ENCODE measurements at places on chromosomes 11 and 22.

DNA sequence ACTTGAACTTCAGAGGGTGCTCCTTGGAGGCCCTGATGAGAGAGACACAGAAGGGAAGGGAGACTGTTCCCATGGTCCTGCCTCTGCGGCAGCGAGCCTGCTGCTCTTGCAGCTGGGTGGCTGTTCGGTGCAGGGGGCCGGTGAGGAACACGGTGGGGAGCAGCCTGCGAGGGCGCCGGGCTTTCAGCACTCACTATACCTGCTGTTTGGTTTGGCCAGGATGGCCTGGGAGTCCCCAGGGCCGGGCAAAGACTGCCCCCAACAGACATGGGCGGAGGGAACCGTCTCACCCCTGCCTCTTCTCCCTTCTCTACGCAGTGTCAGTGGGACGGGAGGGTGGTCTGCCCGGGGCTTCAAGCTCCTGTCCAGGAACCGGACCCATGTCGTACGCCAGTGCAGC lies 58.0 kb upstream of the PRODH start:
- no peak for DNase-seq

- no peak for DNase-seq
These were observed 138.9 kb upstream of the MTNR1B start for GRCh38 chr11:92830377-92831155.

DNA sequence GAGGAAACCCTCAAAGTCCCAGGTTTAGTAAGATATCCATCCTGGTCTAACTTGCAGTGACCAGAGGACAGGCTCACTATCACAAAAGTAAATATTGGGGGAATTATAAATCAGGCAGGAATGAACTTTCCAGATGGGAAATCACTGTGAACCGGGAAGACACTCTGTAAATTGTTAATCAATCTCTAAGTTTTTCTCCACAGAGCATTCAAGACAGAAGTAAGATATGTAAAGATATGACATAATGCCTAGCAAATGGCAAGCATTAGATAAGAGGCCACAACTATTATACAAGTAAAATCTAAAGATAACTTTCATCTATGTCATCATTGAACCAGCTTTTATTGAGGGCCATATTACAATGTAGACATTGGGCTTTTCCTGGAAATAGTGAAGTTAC lies 35.3 kb upstream of the LRRC4C start:
- no peak for DNase-seq

DNA sequence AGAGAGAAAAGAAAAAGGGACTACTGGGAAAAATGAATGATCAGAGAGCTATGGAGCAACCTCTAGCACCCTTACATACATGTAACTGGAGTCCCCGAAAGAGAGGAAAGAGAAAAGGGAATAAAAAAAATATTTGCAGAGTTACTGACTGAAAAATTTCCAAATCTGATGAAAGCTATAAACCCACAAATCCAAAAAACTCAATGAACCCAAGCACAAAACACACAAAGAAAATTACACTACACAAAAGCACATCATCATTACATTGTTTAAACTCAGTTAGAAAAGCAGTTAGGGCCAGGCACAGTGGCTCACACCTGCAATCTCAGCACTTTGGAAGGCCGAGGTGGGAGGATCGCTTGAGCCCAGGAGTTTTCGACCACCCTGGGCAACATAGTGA lies 6.7 kb downstream of the VPS37C start:
- DNase-seq, result no peak

GRCh38 chr11:20584093-20584774 lies 15.2 kb upstream of the SLC6A5 start:
- DNase-seq, result no peak

DNA sequence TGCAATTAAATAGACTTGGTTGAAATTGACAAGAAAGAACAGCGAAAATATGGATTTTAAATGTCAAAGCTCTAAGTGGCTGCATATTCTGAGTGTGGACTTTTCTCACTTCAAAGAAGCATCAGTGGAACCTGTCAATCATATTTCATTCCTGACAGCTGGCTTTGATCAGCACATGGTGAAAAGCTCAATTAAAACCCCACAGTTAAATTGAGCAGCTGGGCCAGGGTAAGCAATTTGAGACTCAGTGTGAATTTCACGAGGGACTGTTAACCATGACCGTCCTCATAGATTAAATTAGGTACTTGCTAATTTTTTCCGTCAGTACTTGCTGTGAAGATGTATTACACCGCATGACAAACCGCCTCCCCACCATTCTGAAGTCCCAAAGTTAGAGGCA lies 11.0 kb upstream of the OR10D3 start:
- DNase-seq, result no peak

DNA sequence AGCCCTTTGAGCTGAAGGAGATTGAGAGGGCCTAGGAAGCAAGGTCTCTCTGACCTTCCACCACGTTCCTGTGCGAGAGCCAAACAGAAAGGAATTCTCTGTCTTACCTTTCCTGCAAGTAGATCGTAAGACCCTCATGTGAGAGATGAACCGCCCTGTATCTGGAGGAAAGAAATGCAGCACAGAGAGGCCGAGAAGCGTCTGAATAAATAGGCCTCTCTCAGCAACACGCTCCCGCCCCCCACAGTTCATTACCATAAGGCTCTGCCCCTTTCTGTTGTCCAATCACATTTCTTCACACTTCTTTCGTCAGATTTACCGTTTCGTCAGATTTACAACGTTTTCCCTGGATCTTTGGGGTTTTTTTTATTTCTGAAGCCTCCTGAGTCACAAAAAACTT lies 90.3 kb downstream of the BLID start:
- DNase-seq, result no peak

DNA sequence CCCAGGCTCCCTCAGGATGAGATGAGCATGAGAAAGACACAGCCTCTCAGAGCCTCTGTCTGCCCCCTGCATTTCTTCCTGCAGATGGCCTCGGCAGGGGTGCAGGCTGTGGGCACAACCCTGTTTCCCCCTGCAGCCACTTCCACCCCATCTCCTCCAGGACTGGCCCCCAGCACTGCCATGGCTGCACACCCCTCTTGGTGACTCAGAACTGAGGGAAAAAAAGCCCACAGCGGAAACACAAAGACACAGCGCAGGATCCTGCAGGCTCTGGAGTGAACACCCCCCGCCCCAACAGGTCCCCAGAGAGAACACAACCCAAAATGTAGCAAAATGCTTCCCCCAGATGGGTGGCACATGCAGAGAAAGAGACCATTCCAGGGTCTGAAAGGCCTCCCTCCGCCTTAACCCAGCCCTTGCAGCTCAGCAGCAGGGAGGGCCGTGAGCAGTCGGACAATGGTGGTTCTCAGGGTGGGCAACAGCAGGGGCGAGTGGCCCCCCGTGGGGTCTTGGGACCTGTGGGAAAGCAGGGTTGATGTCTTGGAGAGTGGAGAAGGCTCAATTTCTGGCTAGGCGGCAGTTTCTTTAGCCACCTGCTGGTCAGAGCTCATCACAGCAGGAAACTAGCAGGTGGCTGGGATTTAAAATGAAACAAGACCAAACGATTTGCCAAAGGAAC lies 8.0 kb downstream of the TUBGCP6 start:
- DNase-seq, result no peak

DNA sequence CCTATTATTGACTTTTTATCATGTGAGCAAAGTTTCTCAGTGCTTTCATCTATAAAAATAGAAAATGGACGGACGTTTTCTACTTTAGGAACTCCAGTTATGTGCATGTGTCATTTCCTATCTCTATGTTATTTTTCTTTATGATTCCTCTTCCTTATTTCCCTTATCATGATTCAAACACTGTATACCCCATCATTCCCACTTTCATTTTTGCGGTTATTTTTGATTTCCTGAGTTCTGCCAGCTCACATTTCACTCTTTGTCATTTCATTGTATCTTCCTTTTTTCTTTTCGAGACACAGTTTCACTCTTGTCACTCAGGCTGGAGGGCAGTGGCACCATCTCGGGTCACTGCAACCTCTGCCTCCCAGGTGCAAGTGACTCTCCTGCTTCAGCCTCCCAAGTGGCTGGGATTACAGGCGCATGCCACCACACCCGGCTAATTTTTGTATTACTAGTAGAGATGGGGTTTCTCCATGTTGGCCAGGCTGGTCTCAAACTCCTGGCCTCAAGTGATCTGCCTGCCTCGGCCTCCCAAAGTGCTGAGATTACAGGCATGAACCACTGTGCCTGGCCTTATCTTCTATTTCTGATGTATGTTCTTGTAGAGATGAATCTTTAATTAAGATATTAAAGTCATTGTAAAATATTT lies 21.5 kb downstream of the C11orf58 start:
- no peak for DNase-seq

DNA sequence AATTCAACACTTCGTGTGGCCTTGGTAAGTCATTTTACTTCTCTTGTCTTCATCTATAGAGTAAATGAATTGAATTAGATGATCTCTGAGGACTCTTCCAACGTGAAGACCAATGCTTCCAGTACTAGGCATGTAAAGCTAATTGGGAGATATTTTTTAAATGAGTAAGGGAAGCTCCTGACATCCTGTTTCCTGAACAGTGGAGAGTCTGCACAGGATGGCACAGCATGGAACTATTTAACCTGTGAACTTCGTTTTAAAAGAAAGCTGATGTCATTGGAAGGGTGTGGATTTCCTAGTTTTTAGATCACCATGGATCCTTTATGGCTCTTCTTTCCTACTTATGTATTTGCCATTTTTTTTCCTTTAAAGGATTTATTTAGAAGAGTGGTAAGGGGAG lies 48.4 kb upstream of the HSD17B12 start:
- DNase-seq, result no peak

GRCh38 chr11:77590194-77590782 lies 535 bp downstream of the AQP11 start:
- peak; percentile 8 for DNase-seq

- DNase-seq, result no peak
These were observed 339.2 kb upstream of the CCDC90B start for GRCh38 chr11:83625336-83625735.

GRCh38 chr22:29661336-29661735 lies 57.9 kb downstream of the NF2 start:
- DNase-seq, result no peak

- no peak for DNase-seq
These were observed 91.0 kb downstream of the TMPRSS5 start for GRCh38 chr11:113615098-113615497.

GRCh38 chr22:39239561-39240423 lies 5.0 kb downstream of the PDGFB start:
- no peak for DNase-seq

GRCh38 chr11:110565357-110566336 lies 135.9 kb downstream of the FDX1 start:
- DNase-seq, result no peak

DNA sequence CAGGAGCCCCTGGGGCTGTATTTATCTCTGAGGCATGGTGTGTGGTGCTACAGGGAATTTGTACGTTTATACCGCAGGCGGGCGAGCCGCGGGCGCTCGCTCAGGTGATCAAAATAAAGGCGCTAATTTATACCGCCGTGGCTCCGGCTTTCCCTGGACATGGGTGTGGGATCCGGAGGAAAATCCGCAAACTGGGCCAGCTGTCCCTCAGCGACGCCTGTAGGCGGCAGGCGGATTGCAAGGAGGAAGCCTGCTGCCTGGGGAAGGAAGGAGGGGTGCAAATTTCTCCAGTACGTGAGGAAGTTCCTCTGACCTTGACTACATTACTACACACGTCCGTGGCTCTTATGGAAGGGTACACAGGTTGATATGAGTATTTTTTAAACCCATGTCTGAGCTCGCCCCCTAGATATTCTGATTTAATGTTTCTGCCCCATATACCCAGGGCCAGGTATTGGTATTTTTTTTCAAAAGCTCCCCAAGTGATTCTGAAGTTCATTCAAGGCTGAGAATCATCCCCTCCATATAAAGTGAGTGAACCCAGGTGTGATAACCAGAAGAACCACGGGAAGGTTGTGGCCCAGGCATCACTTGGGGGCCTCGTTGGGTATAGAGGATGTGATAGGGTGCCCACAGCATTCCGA lies 2.8 kb downstream of the MYOD1 start:
- no peak for DNase-seq

- no peak for DNase-seq
These were observed 214.1 kb downstream of the FAM76B start for GRCh38 chr11:95575517-95575916.

DNA sequence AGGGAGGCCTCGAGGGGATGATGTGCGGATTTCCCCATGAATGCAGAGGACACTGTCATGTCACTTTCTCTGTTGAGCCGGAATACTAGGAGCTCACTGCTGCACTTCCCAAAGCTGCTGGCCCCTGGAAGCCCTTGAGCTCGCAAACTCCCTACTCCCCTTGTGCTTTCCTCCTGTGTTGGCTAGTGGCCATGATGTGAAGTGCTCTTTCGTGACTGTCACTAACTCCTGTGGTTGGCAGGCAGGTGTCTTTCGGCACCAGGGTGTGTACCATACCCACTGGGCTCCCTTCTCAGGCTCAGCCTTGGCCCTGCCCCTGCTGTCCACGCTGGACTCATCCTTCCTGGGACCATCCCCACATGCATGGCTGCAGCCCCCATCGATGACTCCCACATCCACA lies 86.2 kb downstream of the BTBD10 start:
- DNase-seq, result no peak

- DNase-seq, result no peak
These were observed 98.2 kb upstream of the ALX4 start for GRCh38 chr11:44408141-44408540.

- DNase-seq, result no peak
These were observed 1031.1 kb downstream of the TBC1D22A start for GRCh38 chr22:47793304-47794101.

DNA sequence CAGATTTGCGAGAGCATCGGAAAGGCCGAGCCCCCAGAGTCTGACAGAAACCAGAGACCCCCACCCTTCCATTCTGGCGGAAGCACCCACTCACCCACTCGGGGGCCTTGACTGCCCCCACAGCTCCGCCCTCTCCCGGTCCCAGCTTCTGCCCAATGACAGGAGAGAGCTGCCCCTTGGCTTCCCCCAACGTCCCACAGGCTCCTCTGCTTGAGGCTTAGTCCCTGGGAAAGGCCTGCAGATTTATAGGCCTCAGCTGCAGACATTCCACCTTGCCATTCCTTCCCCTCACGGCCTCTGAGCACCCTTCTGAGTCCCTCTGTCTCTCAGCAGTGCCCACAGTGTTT lies 125.0 kb upstream of the NCAM1 start:
- DNase-seq, result no peak

- DNase-seq, result no peak
These were observed 149.8 kb upstream of the LARGE1 start for GRCh38 chr22:34070051-34070450.

- DNase-seq, result no peak
These were observed 292.0 kb downstream of the NTM start for GRCh38 chr11:131662317-131662972.

DNA sequence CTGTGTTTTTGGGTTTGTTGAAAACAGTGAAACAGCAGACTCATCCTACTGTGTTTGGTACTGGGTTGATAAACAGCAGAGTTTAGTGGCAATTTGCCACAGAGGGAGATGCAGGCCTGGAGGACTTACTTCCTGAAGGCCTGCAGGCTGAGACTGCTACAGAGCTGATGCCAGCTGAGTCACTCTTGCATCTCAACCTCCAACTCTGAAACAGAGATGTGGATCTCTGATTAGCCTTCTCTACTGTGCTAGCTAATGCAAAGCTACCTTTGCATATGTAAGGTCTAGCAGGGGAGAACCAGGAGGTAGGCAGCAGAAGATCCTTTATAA lies 14.3 kb downstream of the ATP5MG start:
- DNase-seq, result no peak

- no peak for DNase-seq
These were observed 88.4 kb upstream of the GNAZ start for GRCh38 chr22:22981670-22982571.

- DNase-seq, result no peak
These were observed 5.8 kb upstream of the NUP50 start for GRCh38 chr22:45157907-45158306.

GRCh38 chr11:68311160-68312116 lies 953 bp upstream of the LRP5 start:
- DNase-seq, result no peak

- no peak for DNase-seq
These were observed 10.8 kb upstream of the IFITM3 start for GRCh38 chr11:331358-332060.

GRCh38 chr11:127994736-127995135 lies 592.6 kb downstream of the ETS1 start:
- DNase-seq, result no peak

Measured in stimulated activated CD4-positive, alpha-beta T cell treated with anti-CD3 and anti-CD28 coated beads, Interleukin-2, amount 100 ng/mL, for 24 hours (primary cell).